WERI-Rb-1 (cell line): ENCODE measurements at places on chromosomes 2 and 18.
A peak's percentile ranks its signal among the peaks of the same experiment; 100 is the strongest.

GRCh38 chr2:3778851-3779495 lies 75.6 kb downstream of the DCDC2C start:
- DNase-seq = no peak

GRCh38 chr2:109295781-109296117 lies 166.7 kb downstream of the SH3RF3 start:
- no peak for DNase-seq

DNA sequence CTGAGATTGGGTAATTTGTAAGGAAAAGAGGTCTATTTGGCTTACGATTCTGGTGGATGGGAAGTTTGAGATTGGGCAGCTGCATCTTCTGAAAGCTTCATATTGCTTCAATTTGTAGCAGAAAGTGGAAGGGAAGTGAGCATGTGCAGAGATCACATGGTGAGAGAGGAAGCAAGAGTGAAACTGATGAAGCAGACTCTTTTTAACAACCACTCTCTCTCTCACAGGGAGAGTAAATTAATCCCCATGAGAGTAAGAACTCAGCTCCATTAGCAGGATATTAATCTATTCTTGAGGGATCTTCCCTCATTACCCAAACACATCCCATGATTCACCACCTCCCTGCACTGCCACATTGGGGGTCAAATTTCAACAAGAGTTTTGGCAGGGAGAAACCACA lies 298.5 kb upstream of the CELF4 start:
- DNase-seq = no peak

DNA sequence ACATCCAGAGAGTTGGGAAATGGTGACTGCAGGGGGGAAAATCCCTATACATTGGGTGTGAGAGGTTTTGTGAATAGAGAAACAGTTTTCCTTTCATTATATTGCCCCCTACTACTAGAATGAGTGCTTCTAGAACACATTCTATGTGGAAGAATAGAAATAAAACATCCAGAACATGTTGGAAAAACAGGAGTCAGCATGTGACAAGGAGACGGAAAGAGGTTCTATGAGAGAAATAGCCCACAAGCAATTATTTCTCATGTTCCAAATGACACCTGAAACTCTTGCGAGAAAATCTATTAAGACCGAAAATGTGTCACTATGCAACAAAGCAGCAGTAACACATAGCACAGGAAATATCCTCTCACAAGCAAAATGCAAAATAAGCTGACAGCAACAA lies 202.7 kb upstream of the SPOPL start:
- DNase-seq = no peak

DNA sequence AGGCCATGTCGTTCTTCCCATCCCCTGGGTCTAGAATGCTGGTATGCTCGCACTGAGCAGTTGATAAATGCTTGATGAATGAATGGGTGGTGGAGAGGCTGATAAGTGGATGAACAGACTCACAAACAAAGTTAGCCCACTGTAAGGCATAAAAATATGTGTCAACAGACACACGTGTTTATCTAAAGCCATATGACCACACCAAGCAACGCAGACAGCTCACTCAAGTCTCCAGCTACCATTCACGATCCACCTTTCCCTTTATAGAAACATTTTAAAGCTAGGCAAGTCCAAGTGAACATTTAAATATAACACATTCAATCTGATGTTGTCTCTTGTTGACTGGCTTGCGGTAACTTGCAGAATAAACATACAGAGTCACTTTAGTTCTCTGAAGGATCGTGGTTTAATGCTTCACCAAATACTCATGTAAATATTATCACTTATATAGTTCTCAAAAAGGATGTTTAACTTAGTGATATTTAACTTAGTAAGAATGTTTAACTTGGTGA lies 105.5 kb downstream of the NOL10 start:
- no peak for DNase-seq

DNA sequence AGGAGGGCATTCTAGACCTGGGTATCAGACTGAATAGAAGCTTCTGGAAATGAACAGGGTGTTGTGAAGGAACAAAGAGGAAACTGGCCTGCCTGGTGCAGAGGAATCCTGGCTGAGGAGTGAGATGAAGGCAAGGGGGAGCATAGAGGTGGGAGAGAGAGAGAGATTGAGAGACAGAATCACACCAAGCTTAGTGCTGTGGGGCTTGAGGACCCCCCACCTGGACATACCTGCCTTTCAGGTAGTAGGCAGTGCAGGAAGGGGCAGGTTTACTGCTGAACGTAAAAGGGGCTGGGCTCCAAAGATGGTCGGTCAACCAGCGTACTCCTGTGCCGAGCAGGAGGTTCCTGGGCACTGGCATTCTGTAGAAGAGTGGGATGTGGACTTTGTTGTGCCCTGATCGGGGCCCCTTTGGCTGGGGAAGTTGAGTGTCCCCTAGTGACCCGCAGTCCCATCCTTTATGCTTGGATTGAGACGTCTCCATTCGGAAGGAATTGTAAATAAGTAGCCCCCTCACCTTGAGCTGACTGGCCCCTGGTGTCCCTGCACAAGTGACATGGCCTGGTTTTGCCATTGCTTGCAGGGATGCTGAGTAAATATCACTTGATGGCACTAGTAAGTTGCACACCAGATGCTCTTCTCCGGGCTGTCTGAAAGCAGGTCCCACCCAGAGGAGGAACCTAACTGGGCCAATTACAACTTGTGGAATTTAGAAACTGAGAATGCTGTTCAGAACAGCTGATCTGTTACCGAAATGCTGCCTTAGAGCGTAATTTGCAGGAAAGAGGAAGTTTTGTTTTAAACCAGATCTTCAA lies 1.4 kb downstream of the UBE2F start:
- no peak for DNase-seq

- DNase-seq = no peak
Measured at GRCh38 chr18:78772360-78773302, 207.0 kb upstream of the SALL3 start.

DNA sequence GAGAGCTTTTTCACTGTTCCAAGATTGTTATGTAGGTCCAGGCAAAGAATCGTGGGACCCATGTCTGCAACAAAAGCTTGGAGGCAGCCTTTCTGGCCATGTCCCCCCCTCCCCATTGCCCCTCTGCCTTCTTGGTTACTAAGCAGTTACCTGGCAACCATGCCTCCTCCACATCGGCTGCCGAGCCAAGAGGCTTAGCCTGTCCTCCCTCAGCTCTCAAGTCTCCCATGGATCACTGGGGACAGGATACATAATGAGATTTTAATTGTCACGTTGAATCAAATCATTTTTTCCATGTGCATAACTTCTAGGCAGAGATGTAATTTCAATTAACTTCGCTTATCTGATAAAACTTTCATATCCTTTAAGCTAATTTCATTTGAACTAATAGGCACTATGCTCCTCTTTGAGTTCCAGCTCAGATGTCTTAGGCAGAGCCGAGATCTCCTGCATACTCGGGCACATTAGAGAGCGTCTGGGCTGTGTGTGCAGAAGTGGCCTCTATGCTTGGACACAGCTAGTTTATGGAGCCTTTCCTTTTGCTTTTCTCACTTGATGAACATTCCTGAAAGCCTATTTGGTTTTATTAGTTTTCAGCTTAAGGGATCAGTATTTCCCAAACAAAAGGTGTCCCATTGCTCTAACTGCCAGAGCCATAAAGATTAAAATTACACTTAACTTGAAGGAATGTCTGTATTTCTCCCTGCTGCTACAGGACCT lies 80.7 kb downstream of the LYPD1 start:
- DNase-seq = peak; percentile 43

GRCh38 chr18:59272891-59273758 lies at the start of gene RAX:
Gene RAX (minus strand): TSS chr18:59273454. CDS start chr18:59273206, 248 bp downstream.
- peak; percentile 98 for DNase-seq

DNA sequence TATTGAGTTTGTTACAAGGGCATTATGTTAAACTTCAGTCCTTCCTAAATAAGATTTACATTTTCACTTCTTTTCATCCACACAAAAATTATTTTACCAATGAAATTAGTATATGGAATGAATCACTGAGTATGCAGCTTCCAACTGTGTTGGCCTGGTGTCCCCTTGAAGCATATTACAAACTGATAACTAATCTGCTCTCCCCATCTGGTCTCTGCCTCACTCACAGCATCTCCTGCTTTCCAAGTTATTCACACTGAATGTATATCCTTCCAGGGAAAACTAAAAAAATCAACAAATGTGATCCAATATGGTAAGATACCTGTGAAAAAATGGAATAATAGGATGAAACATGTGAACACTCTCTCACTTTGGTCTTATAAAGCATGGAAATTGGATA lies 90.0 kb upstream of the NYAP2 start:
- peak; percentile 11 for DNase-seq

GRCh38 chr2:85695691-85696668 lies 1.8 kb downstream of the GNLY start:
- DNase-seq = no peak

- DNase-seq = no peak
Measured at GRCh38 chr18:32437100-32437834, 33.4 kb downstream of the GAREM1 start.

DNA sequence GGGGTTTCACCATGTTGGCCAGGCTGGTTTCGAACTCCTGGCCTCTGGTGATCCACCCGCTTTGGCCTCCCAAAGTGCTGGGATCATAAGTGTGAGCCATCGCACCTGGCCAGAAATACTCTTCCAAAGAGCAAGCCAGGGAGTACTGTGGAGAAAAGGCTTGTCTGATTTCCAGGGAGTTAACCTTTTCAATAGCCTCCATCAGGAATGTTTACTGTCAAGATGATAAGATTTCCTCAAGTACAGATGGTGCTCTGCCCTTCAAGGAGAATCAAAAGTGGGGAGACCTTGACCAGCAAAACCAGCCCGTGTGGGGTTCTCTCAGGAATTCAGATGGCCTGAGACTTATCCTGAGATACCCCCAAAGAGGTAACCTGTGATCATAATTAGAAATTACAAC lies 237.2 kb downstream of the PRKCE start:
- peak; percentile 72 for DNase-seq

- DNase-seq = no peak
Measured at GRCh38 chr2:158781353-158781961, 13.7 kb upstream of the DAPL1 start.

GRCh38 chr18:58670404-58671110 lies 708 bp upstream of the MALT1 start:
- DNase-seq = no peak

DNA sequence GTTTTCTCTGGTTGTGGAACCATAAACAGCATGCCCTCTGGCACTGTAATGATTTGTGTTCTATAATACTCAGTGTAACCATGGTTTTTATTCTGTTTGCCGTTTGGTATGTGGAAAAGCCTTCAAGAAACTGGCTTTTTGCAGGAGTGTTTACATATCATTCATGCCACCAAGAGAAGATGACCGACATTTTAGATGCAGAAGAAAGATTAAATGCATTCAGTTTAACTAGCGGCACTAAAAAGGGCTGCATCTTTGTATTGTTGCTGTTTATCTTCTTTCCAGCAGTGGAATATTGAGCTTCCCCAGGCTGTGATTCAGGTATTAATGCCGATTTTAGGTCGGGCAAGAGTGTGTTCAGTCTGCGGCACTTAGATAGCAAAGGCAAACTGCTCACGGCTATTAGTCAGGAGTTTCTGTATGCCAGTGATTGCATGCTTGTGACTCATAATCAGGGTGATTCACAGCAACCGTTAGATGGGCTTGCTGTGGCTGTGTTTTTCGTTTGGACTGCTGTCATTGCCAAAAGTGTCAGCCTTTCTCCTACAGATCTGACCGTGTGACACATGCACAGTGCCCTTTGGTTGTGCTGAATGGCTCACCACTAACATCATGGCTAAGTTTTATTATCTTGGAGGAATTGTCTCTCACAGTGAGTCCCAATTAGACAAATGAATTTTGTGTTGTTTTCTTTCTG lies 479.7 kb downstream of the PARD3B start:
- DNase-seq = no peak

DNA sequence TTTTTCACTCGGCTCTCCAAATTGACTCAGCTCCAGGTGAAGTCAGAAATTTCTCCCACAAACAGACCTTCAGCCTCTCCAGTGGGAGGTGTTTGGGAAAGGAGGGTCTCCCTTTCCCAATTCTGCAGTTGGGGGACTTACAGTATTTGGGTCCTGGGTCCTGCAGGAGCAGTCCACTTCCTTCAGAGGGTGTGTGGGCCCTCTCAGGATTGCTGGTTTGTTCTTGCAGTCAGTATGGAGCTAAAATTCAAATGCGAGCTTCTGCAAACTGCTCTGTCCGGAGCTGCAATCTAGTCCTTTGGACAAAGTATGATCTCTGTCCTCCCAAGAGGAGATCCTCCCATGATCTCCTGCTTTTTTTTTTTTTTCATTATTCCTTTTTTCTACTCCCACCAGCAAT lies 87.9 kb upstream of the MSTN start:
- DNase-seq = no peak

- no peak for DNase-seq
Measured at GRCh38 chr2:204892506-204893255, 347.4 kb downstream of the PARD3B start.

DNA sequence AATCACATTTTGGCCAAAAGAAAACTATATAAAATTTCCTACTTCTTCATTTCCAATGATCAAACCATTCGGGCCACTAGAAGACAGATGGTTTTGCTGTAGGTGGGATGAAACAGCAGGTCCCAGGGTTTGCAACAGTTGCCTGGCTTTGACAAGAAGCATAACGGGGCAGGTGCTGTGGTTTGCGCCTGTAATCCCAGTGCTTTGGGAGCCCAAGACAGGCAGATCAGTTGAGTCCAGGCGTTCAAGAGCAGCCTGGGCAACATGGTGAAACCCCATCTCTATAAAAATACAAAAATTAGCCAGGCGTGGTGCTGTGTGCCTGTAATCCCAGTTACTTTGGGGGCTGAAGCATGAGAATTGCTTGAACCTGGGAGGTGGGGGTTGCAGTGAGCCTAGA lies 81.4 kb upstream of the XPO1 start:
- no peak for DNase-seq

DNA sequence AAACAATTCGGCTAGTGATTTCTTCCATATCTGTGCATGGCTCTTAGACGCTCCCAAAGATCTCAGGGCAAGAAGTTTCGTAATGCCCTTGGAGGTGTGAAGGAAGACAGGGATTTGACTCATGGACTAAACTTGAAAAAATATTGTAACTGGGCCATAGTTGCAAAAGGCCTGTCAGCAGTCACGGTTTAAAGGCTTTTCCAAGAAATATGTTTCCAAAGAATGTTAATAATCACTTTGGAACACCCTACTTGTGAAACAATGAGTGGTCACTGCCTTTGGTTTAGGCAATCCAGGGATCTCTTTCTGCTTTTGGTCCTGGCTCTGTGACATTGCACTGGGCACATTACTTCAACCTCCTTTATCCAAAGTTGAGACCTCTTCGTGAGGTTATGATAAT lies 102.5 kb upstream of the RASGRP3 start:
- DNase-seq = no peak

DNA sequence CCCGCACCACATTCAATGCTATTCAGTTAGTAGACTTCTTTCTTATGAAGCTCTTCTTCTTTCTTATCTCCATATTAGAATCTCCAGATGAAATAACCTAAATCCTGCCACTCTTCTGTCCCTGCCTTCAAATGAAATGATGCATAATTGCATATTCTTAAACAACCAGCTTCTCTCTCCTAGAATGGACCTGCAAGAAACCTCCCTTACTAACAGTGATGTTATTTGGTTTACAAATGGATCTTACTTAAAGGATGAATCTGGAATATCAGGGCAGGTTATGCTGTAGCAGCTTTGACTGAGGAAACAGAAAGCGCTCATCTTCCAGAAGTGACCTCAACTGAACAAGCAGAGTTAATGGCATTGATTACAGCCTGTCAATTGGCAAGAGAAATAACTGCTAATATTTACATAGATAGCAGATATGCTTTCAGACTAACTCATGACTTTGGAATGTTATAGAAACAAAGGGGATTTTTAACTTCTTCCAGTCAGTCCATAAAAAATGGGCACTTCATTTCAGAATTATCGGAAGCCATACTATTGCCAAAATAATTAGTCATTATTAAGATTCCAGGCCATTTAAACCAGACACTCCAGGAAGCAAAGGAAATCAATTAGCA lies 755.7 kb upstream of the HS6ST1 start:
- no peak for DNase-seq

GRCh38 chr2:71240794-71241193 lies 13.9 kb upstream of the PAIP2B start:
- DNase-seq = no peak
